ENCODE measurements at places on chromosomes 3 and 15. TPM values are rescaled to one million over a fixed set of nuclear protein-coding genes. Genes with fewer than 3 reads are reported as not detected.
A peak's percentile ranks its signal among the peaks of the same experiment; 100 is the strongest.

DNA sequence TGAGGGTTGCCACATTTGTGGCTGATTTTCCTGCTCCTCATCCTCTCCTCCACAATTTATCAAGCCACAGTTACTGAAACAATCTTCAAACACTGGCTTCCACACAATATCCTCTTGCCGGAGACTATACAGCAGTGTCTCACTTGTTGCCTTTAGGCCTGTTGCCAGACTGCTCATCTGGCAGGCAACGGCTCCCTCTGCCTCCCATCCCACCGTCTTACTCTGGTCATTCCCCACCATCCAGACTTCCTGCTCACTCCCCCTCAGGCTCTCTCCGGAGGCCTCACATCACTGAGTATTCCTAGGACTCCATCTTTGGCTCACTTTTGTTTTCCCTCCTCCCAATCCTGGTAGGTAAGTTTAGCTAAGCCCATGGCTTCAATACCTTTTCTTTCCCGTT, 301.9 kb downstream of the IL20RB start:
- no peak for DNase-seq

DNA sequence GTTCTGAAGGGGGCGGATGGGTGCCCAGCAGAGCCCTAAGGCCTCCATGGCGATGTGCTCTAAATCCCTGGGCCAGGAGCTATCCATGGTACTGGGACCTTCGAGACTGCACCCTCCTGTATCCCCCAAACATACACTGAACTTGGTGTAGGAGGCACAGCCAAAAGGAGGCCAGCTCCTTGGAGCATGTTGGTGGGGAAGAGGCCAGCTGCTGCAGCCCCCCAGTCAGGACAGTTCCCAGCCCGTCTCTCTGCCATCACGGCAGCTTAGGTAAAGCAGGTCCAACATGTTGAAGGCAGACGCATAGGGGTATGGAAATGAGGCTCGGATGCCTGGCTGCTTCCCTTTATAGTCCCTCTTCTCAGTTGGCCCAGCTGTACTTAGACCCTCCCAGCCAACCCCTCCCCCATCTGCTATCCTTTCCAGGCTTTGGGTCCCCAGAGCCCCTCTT, 1.8 kb downstream of the CAMKV start:
- no peak for DNase-seq

SLC12A1 gene
- total RNA-seq: not detected

INSYN1 gene
- total RNA-seq: 0.35 TPM

DNA sequence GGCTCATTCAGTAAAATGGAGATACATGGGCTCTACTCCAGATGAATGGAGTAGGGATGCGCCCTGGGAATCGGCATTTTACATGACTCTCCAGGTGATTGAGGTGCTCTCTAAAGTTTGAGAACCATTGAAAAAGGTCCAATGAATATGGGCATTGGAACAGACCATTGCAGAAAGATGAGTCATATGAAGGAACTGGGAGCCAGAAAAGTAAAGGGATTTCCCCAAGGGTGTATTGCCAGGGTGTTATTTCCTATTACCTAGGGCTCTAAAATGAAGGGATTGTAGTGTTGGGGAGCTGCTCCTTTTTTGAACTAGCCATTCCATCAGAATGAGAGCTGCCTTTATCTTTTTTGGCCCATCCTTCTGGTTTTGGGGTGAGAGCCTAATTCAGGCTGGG, 21.7 kb downstream of the CLDN11 start:
- DNase-seq: no peak

MOBP gene
- not detected for total RNA-seq

DNA sequence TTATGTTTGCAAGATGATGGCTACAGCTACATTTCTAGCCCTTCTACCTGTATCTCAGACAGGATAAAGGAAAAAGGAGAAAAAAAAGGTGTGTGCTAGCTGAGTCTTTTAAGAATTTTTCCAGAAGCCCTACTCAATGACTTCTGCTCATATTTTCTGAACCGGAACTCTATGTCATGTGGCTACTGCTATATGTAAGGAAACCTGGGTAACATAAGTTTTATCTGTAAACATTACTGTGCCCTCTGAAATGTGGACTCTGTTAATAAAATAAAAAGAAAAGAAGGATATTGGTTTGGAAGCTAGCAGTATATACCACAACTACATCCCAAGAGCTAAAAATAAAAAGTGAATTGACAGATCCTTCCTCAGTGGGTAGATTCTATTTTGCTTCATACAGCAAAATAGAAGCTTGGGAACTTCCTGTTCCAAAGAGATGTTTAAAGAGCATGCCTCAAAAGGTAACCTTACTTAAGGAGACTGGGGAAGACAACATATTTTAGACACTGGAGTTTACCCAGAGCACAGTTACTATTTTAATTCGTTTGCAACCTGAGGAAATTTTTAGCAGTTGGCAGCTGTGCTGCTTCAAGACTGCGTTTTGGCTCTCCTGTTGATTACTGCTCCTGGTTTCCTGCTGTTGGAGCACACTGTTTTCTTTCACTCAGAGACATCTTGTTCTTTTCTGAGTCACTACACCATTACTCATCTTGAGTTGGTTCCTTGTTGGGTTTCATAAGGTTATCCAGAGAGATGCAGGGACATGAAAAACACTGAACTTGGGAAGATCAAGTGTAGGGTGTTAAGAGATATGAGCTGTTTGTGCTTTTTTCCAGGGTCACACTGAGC, 280.7 kb downstream of the NFKBIZ start:
- no peak for DNase-seq

DNA sequence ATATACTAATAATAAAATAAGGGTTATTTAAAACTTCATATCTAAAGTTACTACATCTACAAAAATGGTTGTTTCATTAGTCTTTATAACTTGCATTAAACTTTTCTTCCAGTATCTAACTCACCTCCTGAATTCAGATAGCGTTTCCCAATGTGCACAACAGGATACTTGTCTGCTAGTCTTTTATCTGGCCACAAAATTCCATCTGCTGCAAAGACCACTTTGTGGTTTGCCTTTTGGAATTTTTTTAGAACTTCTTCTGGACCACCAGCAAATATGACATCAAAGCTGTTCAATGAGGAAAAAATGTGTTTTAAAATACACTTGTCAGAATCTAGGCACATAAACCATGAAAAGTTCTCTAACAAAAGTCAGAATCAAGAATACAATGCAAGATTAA, 50.8 kb downstream of the PLOD2 start:
- DNase-seq: no peak

CAMKV gene
- total RNA-seq: not detected

DNA sequence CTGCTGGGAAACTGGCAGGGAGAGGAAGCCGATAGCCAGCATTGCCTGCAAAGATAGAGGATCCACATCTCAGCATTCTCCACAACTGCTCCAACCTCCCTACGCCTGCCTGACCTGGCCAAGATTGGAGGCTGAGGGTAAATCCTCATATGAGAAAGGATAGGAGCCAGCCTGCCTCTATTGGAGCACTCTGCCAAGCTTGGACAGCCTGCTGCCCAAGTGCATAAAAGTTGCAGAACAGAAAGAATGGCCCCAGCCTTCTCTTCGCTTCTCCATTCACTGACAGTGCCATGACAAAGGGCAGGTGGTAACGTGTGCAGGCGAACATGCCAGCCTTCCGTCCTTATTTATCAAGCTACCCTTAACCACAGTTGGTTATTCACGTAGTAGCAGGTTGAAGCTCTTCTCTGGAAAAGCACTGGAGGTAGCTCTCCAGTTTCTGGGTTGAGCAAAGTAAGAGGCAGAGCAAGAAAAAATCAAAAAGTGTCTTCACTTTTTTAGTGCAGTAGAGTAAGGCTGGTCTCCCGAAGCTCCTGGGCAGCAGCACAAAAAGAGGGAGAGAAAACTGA, 4.3 kb downstream of the BMF start:
- no peak for DNase-seq

DNAH12 gene
- total RNA-seq: not detected

DNA sequence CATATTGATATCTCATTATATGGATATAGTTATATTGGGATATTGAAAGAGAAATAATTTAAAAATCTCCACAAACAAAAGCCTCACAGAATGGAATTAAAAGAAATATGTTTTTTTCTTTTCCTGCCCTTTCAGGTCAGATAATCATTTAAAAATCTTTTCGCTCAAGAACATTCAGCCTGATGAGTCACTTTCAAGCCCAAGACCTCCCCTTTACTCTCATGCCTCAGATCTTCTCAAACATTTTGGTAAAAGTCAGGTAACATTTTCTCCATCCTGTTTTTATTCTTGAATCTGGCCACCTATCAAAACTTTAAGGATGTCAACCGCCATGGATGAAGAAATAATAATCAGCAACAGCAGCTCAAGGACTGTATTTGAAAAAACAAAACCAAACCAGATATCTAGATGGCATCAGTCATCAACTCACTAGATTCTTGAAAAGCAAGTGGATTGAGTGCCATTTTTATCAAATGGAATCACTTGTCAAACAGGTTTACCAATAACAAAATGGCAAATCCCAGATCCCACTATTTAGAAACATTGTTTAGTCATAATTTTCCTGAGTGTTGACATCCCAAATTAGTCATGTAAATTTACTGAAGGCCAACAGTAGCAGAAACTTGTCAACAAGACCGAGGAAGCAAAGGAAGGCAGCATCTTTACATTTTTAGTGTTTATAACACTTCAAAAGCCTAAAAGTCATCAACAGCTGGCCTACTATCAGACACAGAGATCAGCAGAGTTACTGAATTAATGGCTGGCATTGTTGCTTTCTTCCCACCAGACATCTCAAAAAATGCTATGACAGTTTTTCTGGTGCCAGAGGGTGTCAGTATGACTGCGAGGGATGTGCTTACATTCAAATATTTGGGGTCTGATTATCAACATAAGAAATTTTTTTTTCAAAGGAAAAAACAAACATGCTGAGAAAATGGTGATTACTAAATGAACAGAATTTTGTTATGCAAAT, 444.7 kb downstream of the MAGI1 start:
- no peak for DNase-seq

CLDN16 gene
- 0.15 TPM for total RNA-seq

FAM81A gene
- total RNA-seq: 3.9 TPM

DNA sequence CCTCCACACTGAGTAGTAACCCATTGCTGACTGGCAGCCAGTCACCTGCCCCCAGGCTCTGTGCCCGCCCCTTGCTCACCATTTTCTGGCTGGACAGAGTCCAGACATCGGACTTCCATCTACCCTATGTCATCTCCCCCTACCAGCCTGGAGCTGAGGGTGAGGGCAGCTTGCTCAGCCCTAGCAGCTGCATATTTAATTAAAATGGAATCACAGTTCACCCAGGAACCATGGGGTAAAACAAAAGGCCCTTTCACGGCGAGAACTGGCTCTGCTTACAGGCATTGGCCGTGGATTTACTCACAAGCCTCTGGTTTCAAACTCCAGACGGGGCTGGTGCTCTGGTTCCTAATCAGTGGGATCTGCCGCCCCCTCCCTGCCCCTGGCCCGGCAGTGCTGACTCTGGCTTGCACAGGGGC, 94.9 kb upstream of the ATP2B2 start:
- peak; percentile 12 for DNase-seq

DNA sequence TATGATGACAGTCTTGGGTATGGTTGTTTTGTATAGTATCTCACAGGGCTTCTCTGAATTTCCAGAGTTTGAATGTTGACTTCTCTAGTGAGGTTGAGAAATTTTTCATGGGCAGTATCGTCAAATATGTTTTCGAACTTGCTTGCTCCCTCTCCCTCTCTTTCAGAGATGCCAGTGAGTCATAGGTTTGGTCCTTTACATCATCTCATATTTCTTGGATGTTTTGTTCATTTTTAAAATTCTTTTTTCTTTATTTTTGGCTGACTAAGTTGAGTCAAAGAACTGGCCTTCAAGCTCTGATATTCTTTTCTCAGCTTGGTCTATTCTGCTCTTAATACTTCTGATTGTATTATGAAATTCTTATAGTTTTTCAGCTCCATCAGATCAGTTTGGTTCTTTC, 282.3 kb upstream of the NECTIN3 start:
- no peak for DNase-seq

NIT2 gene
- 47.0 TPM for total RNA-seq

NAALADL2 gene
- 1.6 TPM for total RNA-seq

GRCh38 chr15:49620199-49620598, 419 bp downstream of the FAM227B start:
- DNase-seq: no peak

SERINC4 gene
- not detected for total RNA-seq

TMEM207 gene
- not detected for total RNA-seq

- DNase-seq: no peak
Measured at GRCh38 chr3:59256230-59256629, 206.4 kb upstream of the CFAP20DC start.

Measured in H4 (cell line).